Stimulated activated CD4-positive, alpha-beta T cell treated with anti-CD3 and anti-CD28 coated beads, Interleukin-1b, Interleukin-23, amount 100 ng/mL, for 1 hour (primary cell): ENCODE measurements at places on chromosomes 5 and 9.

DNA sequence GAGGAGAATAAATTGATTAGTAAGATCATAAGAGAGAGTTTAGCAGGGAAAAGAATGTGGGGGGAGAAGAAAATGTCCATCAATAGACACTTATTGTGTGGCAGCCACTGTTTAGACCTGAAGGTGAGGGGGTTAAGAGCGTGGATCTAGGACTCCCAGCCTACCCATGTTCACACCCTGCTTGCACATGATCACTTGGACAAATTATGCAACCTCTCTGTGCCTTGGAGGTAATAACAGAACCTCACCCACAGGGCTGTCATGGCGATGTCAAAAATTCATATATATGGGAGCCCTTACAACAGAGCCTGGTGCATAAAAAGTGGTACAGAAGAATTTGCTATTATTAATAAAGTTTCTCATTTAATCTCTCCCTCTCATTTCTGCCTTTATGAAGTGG is 86.0 kb upstream of the EQTN start:
- no peak for DNase-seq

- DNase-seq, result no peak
Observed at GRCh38 chr9:73714294-73714693, 562.6 kb downstream of the ANXA1 start.

DNA sequence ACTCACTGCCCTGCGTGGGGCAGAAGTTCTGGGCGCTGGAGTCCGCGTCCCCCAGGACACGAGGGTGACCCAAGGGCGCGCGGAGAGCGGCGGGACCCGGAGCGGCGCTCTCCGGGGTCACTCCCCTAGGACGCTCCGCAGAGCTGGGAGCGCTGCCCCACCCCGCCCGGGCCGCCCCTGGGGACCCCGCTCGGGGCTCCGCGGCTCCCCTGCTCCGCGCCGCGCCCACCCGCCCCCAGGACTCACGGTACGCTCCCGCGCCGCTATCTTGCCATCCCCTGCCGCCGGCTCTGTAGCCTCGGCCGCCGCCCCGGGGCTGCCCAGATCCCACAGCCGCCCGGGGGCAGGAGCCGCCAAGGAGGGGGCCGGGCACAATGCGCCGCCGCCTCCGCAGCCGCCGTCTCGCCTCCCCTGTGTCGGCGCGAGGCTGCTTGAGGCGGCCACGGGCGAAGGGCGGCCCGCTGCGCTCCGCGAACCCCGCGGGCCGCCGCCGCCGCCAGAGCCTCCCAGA is 303 bp downstream of the LIFR start:
- no peak for DNase-seq

DNA sequence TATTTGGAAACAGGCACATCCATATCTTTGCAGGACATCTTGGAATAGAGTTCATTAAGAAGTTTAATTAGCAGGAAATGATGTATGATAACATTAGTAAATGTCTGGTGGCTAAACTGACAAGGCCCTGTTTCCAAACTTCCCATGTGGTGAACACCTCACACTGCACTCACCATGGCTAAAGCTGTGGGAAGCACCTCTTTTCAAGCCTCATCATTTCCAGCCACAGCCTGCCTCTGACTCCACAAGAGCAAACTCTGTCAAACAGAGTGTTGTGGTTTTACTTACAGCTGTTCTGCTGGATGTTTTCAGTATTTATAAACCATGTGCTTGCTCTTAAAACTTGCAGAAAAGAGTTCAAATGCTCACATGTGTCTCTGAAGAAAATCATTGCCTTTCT is 14.9 kb upstream of the NDUFB6 start:
- DNase-seq, result no peak

DNA sequence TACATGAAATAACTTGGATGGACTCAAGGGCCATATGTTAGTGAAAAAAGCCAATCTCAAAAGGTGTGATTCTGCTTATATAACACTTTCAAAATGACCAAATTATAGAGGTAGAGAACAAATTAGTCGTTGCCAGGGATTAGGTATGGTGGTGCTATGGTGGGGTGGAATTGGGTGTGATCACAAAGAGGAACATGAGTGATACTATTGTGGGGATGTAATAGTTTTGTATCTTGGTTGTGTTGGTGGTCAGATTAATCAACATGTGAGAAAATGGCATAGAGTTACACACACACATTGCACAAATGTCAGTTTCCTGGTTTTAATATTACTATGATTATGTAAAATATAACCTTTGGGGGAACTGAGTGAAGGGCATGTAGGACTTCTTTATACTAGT is 31.9 kb downstream of the CAMK4 start:
- DNase-seq, result no peak
